ENCODE measurements at places on chromosomes 11 and 22.

DNA sequence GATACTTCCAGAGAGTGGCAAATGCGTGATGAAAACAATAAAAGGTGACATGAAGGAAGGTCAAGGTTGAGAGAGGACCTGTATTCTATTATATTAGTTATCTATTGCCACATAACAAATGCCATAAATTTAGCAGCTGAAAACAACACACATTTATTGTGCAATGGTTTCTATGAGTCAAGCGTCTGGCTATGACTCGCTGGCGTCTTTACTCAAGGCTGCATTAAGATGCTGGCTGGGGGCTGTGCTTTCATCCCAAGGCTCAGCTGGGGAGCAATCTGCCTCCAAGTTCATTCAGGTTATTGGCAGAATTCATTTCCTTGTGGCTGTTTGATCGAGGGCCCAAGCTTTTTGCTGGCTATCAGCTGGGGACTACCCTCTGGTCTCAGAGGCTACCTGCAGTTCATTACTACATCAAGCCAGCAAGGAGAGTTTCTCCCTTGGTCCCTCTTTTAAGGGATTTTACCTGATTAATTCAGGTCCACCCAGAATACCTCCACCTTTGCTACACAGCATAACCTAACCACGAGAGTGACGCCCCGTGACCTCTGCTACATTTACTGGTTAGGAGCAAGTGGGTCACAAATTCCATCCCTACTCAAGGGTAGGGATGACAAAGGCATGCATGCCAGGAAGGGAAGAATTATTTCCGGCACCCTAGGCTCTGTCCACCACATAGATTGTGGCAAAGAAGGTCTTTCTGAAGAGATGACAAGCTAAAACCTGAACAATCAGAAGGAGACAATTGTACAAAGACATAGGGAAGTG, 549.1 kb downstream of the MN1 start:
- DNase-seq, result no peak

GRCh38 chr11:107804971-107805370, 53.6 kb downstream of the SLC35F2 start:
- no peak for DNase-seq

DNA sequence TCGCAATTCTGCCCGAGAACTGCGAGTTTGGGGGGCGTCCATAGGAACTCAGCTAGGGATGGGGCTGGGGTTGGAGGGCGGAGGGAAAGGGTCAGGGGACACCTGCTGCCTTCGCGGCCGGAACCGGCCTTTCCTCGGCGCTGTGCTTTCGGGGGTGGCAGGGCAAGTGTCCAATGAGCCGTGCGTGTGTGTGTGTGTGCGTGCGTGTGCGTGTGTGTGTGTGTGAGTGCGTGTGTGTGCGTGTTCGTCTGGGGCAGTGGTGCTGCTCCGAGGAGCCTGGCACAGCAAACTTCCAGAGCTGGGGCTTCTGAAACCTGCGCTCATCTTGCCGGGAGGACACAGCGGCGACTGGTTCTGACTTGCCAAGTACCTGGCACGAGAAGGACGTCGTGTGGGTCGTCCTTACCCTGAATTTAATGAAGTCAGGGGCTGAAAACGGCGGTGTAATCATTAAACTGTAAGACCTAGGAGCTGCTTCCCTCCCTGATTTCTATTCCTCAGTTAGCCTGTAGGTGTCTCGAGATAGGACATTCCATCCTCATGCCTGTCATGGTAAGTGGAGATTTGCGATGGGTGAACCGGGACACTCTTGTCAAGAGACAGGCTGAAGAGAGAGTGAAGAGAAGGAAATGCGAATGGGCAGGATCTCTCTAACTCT, 27.0 kb upstream of the AMOTL1 start:
- peak; percentile 66 for DNase-seq

GRCh38 chr11:75760710-75761493, 7.7 kb upstream of the DGAT2 start:
- DNase-seq, result no peak

DNA sequence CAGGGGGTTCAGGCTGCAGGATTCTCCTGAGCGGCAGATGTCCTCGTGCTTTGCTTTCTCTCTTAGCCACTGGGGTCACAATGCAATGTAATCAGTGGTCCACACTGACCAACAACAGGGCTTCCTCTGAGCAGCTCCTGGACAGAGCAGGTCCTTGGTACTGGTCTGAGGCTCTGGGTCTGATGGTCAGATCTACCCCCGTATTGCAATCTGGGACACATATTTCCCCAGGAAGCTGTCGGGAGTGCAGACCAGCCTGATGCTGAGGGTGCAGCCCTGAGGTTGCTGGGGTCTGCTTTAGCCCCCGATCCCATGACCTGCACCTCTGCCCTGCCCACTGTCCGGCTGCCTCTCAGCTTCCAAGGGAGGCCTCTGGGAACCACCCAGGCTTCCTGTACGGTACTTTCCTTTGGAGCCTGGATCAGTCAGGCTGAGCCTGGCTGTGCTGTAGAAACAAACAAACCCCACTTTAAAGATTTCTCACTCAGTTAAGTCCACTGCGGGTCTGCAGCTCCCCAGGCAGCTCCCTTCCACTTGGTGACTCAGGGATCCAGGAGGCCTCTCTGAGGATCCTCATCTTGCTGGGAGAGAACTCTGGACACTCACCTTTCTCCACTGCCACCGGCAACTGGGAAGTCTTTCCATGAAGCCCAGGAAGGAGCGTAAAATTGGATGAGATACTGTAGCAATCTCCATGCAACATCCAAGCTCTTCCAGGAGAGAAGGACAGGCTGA, 1046.6 kb downstream of the TBC1D22A start:
- peak; percentile 39 for DNase-seq

DNA sequence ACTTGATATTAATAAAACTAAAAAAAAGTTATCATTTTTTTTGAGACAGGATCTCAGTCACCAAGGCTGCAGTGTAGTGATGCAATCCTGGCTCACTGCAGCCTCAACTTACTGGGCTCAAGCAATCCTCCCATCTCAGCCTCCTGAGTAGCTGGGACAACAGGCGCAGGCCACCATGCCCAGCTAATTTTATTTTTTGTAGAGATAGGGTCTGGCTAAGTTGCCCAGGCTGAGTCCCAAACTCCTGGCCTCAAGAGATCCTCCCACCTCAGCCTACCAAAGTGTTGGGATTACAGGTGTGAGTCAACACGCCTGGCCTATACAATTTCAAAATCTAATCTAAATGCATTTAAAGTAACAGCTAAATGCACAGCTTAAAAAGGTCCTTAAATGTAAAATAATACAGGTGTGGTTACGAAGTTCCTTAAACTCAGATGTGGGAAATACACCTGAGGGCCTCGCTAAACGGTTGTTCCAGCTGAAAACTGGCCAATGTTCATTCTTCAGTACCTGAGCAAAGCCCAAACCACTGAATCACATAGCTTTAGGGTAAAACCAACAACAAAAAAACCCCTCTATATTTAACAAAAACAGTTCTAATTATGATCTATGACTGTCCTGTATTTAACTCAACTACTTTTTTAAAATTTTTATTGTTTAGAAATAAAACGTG, 11.8 kb downstream of the NAP1L4 start:
- DNase-seq, result no peak

DNA sequence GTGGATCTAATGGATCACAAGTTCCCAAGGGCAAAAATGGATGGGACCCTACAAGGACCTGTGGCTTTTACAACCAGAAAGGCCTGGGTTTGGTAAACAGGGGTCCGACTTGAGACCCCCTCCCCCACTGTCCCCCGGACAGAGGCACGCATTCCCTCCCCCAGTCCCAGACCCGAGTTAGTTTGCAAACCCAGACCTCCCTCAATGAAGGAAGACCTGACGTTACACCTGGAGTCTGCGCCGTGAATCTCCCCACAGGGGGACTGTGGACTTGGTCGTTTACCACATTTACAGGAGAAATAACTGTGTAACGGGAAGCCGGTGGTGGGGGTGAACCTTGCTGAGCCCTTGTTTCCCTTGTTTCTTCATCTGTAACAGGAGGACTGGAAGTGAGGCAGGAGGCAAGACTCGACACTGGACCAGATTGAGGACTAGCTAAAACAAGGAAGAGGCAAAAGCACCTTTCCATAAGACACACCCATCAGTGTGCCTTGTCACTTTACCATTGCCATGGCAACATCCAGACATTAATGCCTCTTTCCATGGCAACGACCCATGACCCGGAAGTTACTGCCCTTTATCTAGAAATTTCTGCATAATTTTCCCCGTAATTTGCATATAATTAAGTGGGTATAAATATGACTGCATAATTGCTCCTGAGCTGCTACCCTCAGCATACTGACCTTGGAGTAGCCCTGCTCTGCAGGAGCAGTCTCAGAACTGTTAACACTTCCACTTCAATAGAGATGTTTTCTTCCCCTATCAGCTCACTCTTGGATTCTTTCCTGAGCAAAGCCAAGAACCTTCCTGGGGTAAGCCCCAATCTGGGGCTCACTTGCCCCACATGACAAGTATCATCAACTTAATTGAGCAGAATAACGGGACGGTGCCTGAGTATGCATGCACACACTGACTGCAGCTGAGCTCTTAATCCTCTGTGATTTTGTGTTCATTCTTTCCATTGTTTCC, 25.4 kb downstream of the PDGFB start:
- DNase-seq, result peak; percentile 41
